NCI-H2107 (cell line): ENCODE measurements at places on chromosomes 4 and X.
A peak's percentile ranks its signal among the peaks of the same experiment; 100 is the strongest.

GRCh38 chrX:154827194-154828015 is 7.1 kb downstream of the SMIM9 start:
- DNase-seq = no peak

GRCh38 chrX:22912616-22913015 is 87.1 kb upstream of the DDX53 start:
- DNase-seq = peak; percentile 15

GRCh38 chr4:110224812-110225211 is 26.4 kb upstream of the ELOVL6 start:
- no peak for DNase-seq

- DNase-seq = no peak
These were observed 67.8 kb downstream of the ZNF674 start for GRCh38 chrX:46477435-46477834.

GRCh38 chrX:72169008-72169728 is 12.4 kb upstream of the PIN4 start:
- DNase-seq = no peak

- DNase-seq = no peak
These were observed 90.5 kb downstream of the ELOVL6 start for GRCh38 chr4:110107866-110108265.

- DNase-seq = no peak
These were observed 20.1 kb upstream of the SASH3 start for GRCh38 chrX:129759576-129760061.

GRCh38 chr4:80876810-80877209 is 153.7 kb upstream of the BMP3 start:
- no peak for DNase-seq

- DNase-seq = no peak
These were observed 35.4 kb downstream of the ARHGEF38 start for GRCh38 chr4:105587841-105588240.

DNA sequence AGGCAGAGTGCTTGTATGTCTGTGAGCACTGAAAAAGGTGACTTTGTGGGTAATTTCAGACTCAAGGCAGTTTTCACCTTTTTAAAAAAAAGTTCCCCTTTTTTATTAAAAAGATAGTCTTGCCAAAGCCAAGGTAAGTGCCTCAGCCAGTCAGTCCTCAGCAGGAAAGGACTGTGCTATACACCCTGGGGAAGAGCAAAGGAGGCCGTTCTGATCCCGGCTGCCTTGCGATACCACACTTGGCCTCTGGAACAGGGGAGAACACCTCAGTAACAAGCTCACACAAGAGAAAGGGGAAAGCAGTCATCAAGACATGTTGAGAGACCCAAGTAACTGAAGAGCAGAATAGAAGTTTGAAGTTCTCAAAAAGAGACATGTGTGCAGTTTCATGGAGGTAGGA is 541.7 kb downstream of the BCOR start:
- no peak for DNase-seq

DNA sequence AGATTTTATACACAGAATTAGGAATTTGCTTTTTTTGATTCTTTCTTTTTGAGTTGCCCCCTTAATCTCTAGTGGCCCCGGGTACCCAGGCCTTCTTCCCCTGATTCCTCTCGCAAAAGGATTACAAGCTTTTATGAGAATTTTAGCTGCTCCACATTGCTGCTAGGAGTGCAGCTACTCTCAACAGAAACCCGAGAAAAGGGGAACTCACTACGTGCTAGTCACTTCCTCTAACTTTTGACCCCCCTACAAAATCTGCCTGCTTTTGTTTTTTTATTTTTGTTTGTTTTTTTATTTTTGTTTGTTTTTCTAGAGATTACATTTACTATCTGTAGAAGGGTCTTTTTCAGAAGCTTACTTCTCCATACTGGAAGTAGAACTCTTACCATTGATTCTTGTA is 64.1 kb downstream of the ZNF81 start:
- no peak for DNase-seq

GRCh38 chr4:81348778-81349094 is 123.0 kb downstream of the RASGEF1B start:
- DNase-seq = no peak

DNA sequence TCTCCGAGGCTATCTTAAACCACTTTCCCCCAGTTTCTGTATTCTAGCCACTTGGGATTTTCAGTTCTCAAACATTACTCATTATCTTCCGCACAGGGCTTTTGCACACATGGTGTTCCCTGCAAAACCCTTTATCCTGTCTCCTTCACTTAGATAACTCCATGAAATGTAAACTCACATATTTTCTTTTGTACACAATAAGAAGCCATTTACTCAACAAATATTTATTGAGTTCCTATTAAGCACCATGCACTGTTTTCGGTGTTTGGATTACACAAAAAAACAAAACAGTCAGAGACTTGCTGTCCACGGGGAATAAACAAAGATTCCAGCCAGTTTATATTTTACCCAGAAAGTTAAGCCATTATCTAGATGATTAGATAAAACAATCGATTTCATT is 42.5 kb upstream of the UNC5C start:
- DNase-seq = no peak

DNA sequence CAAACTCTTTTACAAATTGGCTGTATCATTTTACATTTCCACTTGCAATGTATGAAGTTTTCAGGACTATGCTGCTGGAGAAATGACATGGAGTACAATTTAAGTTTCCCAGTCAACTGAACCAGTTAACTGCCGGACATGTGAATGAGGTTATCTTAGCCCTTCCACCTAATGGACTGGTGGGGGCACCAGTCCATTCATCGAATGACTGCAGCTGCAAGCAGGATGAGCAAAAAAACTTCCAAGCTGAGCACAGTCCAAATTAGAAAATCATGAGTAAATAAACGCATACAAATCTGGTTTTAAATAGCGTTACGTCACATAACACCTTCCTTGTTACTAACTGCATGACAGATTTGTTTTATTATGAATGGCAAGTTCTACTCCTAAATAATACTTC is 1131.5 kb downstream of the PCDH18 start:
- DNase-seq = no peak

GRCh38 chr4:86279293-86279960 is 80.4 kb downstream of the MAPK10 start:
- no peak for DNase-seq

DNA sequence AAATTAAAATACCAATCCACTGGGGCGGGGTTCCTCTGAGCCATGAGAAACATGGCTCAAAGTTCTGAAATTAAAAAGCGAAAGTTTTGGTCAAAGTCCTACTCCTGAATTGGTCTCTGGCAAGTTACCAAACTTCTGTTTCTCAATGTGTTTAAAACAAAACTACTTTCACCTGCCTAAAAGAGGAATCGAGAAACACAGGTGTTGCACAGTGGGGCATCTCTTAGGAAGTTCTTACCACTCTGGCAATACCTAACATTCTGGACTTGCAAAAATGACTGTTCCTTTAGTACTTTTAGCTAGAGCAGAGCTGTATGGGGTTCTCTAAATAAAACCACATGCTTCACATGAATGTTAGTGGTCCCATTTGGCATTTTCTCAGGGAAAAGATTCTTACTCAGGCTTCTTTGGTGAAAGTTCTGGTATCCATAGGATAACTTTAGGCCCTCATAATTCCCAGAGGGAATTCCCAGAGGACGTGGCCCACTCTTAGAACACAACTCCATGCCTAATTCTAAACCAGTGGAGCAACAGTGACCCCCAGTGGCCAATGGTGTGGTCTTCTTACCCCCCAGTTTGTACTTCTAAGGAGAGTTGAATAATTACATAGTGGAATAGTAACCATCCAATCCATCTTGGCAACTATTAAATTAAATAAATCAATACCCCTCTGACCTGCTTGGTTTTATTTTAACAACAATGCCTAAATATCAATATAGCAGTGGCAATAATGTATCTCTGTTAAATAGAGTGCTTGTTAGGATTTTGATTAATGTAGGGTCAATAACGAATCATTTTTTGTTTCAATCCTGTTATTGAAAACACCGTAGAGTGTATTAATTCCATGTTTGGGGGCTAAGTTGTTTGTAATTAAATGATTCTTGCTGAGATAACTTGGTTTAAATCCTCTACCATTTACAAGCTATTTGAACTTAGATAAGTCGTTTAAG is 21.9 kb downstream of the BMP3 start:
- peak; percentile 34 for DNase-seq
